HFFc6 (cell line): ENCODE measurements at places on chromosomes 7 and 10.
A peak's percentile ranks its signal among the peaks of the same experiment; 100 is the strongest.

- DNase-seq: peak; percentile 67
Observed at GRCh38 chr7:91242097-91242844, 22.0 kb upstream of the FZD1 start.

GRCh38 chr7:121369462-121369861 is 26.6 kb downstream of the FAM3C start:
- DNase-seq: peak; percentile 17

- DNase-seq: peak; percentile 75
Observed at GRCh38 chr7:38318803-38319416, 45.5 kb upstream of the TARP start.

- DNase-seq: no peak
Observed at GRCh38 chr10:31959461-31960173, 31.0 kb upstream of the ARHGAP12 start.

DNA sequence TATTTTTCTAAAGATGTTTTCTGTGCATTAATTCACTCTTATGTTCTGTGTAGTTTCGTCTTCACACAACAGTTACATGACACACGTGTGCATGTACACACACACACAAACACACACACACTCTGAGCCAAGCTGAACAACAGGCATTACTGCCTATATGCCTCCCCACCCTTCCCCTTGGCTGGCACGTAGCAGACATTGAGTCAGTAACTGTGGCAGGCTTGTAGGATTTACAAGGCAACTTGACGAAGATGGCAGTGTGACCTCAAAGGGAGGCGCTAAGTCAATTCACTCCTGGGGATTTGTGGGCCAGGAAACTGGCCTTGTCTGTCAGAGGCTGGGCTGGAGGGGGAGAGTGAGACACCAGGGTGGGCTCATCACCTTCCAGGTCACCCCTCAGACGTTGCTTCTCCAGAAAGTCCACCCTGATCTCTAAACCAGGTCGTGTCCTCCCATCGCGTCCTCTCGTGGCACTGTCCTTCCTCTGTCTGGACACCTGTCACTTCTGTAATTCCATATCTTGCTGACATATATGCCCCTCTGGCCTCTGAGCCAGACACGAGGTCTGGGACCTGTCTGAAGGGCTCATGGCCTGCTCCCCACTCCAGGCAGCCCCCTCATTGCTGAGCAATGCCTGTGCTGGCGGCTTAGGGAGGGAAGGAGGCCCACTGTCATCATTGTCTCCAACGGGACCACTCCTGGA is 41.1 kb upstream of the INPP5A start:
- no peak for DNase-seq

DNA sequence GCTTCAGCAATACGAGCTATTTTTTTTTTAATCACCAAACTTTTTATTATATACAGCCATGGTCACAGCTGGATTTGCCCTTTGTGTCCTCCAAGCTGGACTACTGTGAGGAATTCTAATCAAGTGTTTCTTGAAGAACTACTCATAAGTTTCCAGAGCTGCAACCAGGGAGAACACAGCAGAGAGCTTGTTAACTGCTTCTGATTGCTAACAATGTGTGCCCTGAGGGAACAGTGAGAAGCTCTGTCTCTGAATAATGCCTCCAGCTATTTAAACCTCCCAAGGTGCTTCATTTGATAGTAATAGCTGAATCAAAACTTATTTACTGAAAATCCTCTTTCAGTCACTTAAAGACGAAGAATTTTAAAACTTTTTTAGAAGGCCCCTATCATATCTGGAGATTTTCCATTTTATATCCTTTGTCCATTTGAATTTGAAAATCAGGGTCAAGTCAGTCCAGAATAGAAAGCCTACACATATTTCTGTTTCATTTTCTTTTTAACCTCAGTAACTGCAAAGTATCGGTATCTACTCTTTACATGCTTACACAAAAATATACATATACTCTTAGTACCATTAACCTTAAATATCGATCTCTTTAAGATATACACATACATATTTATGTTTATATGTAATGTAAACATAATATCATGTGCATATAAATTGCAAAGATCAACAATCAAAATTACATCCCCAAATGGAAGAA is 1024.2 kb downstream of the GRM8 start:
- DNase-seq: no peak

- DNase-seq: no peak
Observed at GRCh38 chr10:129854796-129855705, 109.0 kb downstream of the EBF3 start.

DNA sequence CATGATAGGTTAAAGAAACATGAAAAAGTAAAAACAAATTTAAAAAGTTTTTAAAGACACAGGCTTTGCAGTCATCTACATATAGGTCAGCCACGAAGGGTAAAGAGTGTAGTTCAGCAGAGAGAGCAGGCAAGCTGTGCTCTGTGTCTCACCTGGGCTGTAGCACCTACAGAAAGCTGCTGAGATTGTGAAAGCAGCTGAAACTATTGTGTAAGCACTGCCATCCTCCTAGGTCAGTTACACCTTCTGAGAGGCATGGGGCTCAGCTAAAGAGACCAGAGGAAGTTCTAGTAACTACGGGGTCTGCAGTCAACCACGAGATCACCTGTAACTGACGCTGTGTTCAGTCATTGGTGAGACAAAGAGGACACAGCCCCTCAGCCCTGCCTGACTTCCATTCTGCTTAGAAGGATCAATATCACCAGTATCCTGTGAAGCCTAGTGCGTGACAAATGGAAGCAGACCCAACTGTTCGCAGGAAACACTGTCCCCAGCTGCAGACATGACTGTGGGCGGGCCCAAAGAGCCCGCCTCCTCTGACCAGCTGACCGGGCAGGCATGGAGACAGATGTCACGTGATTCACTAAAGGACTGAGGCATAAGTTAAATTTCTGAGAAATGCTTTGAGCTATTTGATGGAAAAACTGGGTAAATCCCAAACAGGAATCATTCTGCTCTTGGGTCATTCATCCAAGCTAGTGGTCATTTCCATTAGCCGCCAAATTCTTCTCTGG is 87.9 kb downstream of the EBF3 start:
- no peak for DNase-seq

DNA sequence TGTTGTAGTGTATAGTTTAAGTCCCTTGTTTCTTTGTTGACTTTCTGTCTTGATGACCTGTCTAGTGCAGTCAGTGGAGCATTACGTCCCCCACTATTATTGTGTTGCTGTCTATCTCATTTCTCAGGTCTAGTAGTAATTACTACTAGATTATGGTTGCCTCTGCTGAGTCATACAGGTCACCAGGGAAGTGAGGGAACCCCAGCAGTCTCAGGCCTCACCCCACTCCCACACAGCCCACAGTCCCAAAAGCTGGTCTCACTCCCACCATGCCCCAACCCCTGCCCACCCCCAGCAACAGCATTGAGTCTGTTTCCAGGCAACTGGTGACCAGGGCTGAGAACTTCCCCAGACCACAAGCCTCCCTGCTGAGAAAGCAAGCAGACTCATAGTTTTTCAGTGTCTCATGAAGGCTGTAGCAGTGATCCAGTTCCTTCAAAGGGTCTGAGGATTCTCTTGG is 88.0 kb downstream of the PLXDC2 start:
- no peak for DNase-seq

DNA sequence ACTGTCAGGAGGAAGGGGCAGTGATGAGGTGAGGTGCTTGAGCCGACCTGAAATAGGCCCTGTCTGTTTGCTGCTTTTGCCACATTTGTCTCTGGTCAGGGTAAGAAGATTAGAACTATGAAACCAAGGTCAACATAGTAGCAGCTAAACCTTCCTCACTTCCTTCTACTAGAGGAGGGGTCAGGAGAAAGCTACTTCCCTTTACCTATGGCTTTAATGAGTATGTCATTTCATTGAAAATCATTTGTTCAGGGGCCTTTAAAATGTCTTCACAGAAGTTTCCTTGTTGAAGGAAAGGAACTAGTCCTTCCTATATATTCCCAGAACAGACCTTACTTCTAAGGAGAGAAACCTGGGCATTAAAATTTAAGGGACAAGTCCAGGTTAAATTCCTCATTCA is 19.0 kb downstream of the HYAL4 start:
- no peak for DNase-seq

DNA sequence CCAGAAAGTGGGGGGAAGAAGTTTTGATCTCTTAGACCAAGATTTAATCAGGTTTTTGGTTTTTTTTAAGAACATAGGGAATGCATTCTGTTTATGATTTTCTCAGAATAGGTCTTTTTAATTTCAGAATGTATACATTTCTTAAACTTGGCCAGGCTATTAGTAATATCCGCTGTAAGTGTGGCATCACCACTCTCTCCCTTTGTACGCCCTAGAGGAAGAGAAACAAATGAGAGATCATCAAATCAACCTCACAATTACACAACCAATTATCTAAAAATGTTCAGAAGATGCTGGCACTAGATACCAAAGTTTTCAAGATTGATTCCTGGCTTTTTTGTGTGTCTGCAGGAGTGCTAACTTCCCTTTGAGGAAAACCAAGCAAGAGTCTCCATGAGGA is 70.0 kb downstream of the KLF6 start:
- DNase-seq: no peak

- no peak for DNase-seq
Observed at GRCh38 chr10:48934672-48935501, 4.8 kb downstream of the LRRC18 start.

- peak; percentile 39 for DNase-seq
Observed at GRCh38 chr10:16777473-16778370, 39.5 kb downstream of the RSU1 start.

DNA sequence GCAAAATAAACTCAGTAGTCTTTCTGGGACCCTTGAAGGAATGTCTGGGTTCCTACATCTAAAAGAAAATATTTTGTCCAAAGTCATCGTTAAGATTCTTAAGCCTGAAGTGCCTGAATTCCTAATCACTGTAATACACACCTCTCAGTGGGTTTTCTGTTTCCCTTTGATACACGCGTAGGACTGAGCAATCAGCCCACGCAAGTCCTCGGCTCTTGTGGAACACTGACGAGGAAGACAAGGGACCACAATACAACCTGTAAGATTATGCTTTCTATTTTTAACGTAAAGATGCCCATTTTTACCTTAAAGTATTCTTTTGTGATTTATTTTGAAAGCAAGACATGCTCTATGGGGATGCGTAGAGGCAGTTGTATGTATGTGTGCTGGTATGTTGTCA is 472.8 kb upstream of the CELF2 start:
- DNase-seq: no peak

GRCh38 chr10:99233000-99233688 is 2.5 kb downstream of the HPSE2 start:
- no peak for DNase-seq

DNA sequence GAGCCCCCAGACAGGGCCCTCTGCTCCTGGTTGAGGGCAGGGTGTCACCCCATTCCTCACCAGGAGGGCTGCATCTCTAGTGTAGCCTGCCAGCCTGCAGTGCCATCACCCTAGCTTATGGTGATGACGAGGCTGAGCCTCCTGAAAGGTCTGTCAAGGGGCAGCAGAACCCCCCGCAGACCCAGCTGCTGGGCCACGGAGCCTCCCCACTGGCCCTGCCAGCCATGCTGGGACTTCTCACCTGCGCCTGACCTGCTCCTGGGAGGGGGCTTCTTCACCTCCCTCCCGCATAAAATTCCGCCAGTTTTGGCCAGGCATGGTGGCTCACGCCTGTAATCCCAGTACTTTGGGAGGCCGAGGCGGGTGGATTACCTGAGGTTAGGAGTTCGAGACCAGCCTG is 40.4 kb upstream of the RASGEF1A start:
- DNase-seq: no peak

- peak; percentile 75 for DNase-seq
Observed at GRCh38 chr7:112510001-112510742, 29.4 kb downstream of the LSMEM1 start.

DNA sequence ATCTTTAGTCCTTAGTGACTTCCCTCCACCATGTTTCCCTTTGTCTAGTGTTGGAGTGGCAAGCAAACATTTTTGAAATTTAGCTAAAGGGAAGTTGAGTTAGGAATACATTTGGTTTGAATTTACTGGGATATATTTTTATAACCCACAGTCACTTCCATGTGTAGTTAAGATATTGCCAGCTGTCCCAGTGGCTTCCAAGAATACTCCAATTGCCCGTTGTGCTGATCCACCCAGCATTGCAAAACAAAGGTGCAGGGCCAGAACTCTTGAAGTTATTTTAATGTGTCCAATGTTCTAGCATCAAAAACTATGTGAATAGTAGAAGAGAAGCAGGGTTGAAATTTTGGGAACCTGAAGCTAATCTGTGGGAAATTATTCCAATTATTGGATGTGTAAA is 2.5 kb upstream of the P4HA1 start:
- no peak for DNase-seq

- no peak for DNase-seq
Observed at GRCh38 chr10:113454341-113455061, 98.4 kb upstream of the HABP2 start.

GRCh38 chr7:118080947-118081346 is 103.0 kb upstream of the LSM8 start:
- DNase-seq: no peak

- peak; percentile 99 for DNase-seq
Observed at GRCh38 chr7:16668049-16668858, 22.3 kb downstream of the BZW2 start.

DNA sequence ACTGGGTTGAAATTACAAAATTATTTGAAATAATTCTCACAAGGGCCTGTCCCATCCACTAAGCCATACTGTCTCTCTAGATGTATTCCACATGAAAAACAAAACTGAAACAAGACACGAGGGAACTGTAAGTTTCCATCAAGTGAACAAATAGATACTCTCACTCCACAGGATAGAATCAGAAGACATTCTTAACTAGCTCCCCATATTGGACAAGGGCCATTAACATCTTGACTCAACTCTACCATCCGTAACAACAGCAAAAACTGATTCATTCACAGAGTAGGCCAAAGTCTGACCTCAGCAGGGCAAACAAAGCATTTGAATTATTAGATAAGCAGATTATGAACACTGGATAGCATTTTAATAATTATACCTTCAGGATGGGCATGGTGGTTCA is 29.1 kb downstream of the UBE2H start:
- DNase-seq: peak; percentile 85

DNA sequence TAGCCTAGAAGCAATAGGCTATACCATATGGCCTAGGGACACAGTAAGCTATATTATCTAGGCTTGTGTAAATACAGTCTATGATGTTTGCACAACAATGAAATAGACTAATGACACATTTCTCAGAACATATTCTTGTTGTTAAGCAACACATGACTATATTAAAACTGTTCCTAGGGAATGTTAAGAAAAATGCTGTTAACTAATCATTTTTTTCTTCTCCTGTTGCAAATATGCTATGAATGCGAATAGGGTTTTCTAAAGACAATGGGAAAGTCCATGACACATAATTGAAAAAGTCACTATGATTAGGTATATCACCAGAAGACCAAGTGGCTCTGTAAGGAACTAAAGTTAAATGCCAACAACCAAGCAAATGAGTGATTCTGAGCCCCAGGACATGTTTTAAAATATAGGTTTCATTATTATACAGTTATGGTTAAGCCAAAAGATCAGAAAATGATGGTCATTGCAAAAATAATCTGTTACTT is 454.0 kb upstream of the SORCS1 start:
- no peak for DNase-seq

- DNase-seq: no peak
Observed at GRCh38 chr10:7123774-7124173, 287.1 kb downstream of the SFMBT2 start.

GRCh38 chr7:126426652-126427051 is 826.1 kb downstream of the GRM8 start:
- no peak for DNase-seq
